ENCODE measurements at places on chromosomes 1 and 21. TPM values are rescaled to one million over a fixed set of nuclear protein-coding genes. Genes with fewer than 3 reads are reported as not detected.

Gene MFAP2
- 1.4 TPM for total RNA-seq

Gene TLR5
- total RNA-seq, result 0.05 TPM

Gene AGBL4
- total RNA-seq, result not detected

Gene TMPRSS15
- total RNA-seq, result 0.58 TPM

Gene OR2T2
- total RNA-seq, result not detected

Gene LCE5A
- total RNA-seq, result not detected

Gene VANGL1
- total RNA-seq, result 9.9 TPM

Gene NTRK1
- 0.53 TPM for total RNA-seq

Gene SEC22B
- total RNA-seq, result 38.7 TPM

Gene IER5
- total RNA-seq, result 32.6 TPM

Gene MAEL
- total RNA-seq, result not detected

Gene RIMKLA
- total RNA-seq, result 0.35 TPM

Data from SK-MEL-5 (cell line).